ENCODE measurements at places on chromosomes 12 and 14.

DNA sequence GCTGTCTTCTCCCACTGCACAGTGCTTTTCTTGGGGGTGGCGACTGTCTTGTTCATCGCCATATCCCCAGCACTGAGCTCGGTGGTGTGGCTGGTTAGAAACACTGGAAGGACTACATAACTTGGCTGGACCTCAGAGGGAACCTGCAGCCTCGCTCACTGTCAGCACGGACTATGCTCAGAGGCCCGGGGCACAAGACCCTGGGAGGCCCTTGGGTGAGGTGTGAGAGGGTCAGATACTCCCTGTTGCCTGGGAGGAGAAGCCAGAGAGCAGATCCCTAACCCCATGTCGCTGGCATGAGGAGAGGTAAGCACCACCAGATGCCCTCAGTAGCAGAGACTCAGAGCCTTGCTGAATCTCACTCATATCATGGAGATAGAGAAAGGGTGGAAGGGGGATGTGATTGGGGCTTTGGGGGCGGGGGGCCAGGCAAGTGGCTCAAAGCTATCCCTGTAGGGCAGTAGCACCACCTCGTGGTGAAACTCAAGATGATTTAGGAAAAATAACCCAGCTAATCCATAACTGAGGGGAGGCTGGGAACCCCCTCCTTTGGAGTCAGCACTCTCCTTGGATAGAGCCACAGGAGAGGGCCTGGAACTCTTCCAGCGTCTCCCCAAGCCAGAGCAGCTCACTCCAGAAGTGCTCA lies 18.7 kb upstream of the HDAC7 start:
- no peak for DNase-seq

GRCh38 chr12:62862259-62862881 lies 72.6 kb downstream of the PPM1H start:
- no peak for DNase-seq

DNA sequence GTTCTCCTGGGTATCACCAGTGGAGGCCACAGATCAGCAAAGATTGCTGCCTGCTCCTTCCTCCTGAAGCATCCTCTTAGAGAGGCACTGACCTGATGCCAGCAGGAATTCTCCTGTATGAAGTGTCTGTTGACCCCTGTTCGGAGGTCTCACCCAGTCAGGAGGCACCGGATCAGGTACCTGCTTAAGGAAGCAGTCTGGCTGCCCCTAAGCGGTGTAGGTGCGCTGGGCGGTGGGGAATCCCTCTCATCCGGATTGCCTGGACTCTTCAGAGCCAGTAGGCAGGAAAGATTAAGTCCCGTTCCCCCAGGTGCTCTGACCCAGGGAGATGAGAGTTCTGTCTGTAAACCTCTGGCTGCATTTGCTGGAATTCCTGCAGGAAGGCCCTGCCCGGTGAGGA lies 455.2 kb downstream of the CCDC91 start:
- no peak for DNase-seq

GRCh38 chr12:91332302-91332701 lies 149.7 kb upstream of the DCN start:
- no peak for DNase-seq

DNA sequence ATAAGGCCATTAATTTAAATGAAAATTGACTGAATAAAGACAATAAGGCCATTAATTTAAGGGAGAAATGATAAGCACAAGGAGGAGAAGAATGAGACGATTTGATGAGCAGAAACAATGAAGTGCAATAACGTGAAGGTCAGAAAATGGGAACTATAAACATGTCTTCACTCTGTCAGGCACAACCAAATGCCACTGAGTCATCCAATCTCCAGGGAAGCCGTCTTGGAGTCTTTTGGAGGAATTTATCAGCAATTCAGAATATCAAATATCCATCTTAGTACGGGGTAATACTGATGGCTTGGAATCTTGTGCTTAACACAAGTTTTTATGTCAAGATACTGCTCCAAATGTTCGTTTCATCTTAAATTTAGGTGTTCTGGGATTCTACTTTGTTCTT lies 159.9 kb downstream of the CAPZA3 start:
- DNase-seq, result no peak

GRCh38 chr12:114193474-114193873 lies 212.5 kb downstream of the TBX5 start:
- DNase-seq, result no peak

GRCh38 chr14:88961214-88961613 lies 136.8 kb downstream of the TTC8 start:
- no peak for DNase-seq

GRCh38 chr12:60468546-60468945 lies 872.7 kb downstream of the SLC16A7 start:
- DNase-seq, result no peak

- DNase-seq, result no peak
These were observed 498 bp downstream of the GMFB start for GRCh38 chr14:54488318-54488645.

DNA sequence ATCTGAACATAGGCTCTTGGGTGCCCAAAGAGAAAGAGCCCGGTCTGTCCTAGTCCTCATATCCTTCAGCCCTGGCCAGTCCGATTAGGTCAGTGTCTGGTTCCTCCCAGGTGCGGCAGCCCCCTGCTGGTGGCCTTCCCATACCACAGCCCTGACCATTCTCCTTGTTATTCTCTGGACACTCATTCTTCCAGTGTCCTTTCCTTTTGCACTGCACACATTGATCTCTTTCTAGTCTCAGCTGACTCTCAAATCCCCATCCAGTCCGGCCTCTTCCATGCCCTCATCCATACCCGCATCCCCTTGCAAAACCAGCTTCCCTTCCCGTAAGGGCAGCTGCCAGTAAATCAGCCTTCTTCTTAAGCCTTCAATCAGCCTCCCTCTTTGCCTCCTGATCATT lies 1316.3 kb downstream of the TMEM121 start:
- DNase-seq, result no peak

- DNase-seq, result no peak
These were observed 37.6 kb downstream of the BCAT1 start for GRCh38 chr12:24911271-24911791.

DNA sequence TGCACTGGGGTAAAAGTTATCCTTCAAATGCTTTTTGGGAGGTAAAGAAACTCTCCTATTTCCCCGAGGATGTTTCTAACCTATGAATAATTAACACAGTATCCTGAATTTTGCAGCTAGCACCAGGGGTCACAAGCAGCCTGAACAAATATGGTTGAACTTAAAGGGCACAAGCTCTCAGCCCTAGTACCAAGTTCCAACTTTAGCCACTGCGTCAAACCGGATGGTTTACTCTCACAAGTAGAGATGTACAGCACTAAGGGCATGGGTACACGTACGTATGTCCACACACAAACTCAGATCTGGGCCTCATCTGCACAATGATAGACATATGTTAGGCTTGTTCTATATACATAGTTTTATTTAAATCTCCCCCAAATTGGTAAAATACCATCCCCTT lies 4.7 kb downstream of the CCDC88C start:
- no peak for DNase-seq
